ENCODE measurements at places on chromosomes 3 and 15.

DNA sequence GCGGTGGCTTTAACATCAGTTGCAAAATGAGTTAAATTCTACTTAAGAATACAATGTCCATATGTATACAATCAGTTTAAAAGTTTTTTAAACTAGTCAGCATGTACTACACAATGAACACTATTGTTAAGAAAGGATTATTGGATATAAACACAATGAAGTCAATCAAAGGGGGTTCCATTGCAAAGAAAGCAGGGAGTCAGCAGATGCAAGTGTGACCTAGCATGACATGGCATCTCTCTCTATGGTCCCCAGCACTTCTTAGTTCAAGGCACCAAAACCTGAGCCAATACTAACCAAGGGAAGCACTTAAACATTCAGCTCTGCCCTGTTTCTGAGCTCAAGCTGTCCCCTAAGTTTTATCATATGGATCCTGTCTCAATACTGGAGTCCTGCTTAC is 17.0 kb downstream of the KLHL6 start:
- no peak for DNase-seq

- no peak for DNase-seq
Measured at GRCh38 chr3:7696320-7696719, 805.3 kb upstream of the LMCD1 start.

DNA sequence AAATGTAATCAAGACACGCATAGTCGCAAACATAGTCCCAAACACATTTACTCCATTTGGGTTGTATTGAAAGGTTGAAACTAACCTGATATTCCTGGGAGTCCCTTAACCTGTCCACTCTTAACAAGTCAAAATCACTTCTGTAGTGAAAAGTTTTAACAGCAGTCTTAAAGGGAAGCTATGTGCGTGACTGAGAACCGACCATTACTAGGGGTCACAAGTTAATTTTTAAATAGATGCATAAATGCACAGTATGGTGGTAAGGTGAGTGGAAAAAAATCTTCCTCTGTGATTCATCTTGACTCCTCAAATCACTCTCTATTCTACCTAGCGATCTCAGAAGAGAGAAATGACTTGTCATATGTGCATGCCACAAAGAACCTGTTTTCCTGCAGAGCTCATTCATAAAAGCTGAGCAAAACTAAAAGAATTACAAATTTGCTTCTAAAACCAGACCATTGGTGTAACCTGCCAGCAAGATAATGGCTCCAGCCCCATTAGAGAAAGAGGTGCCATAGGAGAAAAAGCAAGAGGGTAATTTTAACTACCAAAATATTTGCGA is 4.8 kb downstream of the GPR15 start:
- DNase-seq, result no peak

- no peak for DNase-seq
Measured at GRCh38 chr3:183208260-183208659, 44.8 kb upstream of the B3GNT5 start.

- DNase-seq, result no peak
Measured at GRCh38 chr3:155377847-155378246, 84.4 kb upstream of the STRIT1 start.

- no peak for DNase-seq
Measured at GRCh38 chr15:99095626-99096025, 9.3 kb upstream of the SYNM start.

- DNase-seq, result no peak
Measured at GRCh38 chr3:13619661-13620230, 70.8 kb downstream of the FBLN2 start.

DNA sequence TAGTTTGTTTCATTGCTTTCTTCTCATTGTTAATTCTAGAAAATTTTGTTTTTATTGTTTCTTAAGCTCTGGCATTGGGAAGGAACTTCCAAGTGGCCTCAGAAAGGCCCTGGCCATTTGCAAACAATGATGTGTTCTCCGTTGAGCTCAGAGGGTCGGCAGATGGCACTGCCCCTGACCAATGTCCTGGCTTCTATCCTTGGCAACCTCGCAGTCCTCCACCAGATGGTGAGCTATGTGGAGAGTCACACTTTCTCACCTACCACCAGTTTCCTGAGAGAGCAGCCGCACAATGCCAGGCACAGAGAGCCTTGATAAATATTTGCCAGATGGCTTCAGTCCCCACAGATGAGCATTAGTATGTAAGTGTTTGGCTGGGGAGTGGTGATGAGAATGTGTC is 343.7 kb downstream of the EPHB1 start:
- DNase-seq, result no peak

- no peak for DNase-seq
Measured at GRCh38 chr15:85688711-85689110, 106.0 kb downstream of the KLHL25 start.

DNA sequence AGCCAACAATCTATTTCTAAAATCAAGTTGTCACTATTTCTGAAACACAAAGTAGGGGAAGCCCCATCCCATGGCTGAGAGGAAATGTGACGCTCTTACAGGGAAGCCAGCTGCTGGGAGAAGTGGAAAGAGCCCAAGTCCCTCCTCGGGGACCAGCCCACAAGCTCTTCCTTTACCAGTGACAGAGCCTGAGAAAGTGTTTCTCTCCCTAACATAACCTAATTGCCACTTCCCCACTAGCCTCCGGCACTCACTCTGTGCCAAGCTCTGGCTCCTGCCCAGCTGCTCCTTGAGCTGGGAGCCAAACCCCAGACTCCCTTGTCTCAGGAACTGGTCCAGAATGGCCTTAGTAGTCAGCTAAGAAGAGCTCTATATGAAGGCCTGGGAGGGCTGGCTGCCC is 42.9 kb downstream of the TNFAIP8L3 start:
- DNase-seq, result no peak

- DNase-seq, result no peak
Measured at GRCh38 chr3:69458803-69459365, 73.0 kb upstream of the FRMD4B start.

- no peak for DNase-seq
Measured at GRCh38 chr3:170656284-170656683, 70.4 kb upstream of the SLC7A14 start.

DNA sequence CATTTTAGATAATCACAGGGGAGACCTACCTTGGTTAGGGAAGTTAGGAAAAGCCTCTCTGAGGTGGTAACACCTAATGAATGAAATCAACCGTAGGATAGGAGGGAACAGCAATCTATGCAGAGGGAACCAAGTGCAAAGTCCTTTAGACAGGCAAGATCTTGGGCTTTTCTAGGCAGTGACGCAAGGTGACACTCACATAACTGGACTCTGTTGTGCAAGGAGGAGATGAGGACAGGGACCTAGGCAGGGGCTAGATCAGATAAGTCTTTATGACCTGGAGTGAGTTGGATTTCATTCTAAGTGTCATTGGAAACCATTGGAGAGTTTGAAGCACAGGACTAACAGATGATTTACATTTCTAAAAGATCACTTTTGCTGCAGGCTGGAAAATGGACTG is 4.6 kb upstream of the LMOD3 start:
- no peak for DNase-seq

DNA sequence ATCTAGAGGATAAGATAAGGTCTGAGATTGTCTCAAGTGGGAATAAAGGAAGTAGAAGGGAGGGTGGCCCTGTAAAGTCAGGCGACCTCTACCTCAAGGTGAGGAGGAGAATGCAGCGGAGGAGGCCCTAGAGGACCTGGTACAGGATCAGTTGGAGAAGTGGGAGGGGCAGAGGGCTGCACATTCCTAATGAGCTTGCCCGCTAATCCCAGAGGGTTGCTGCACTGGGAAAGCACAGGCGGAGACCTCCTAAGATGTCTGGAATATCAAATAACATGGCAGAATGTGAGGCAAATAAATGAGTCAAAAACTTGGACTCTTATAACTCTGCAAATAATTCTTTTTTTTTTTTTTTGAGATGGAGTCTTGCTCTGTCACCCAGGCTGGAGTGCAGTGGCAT is 30.2 kb upstream of the VPS8 start:
- no peak for DNase-seq

GRCh38 chr3:197023998-197024651 is 5.5 kb downstream of the MELTF start:
- no peak for DNase-seq

DNA sequence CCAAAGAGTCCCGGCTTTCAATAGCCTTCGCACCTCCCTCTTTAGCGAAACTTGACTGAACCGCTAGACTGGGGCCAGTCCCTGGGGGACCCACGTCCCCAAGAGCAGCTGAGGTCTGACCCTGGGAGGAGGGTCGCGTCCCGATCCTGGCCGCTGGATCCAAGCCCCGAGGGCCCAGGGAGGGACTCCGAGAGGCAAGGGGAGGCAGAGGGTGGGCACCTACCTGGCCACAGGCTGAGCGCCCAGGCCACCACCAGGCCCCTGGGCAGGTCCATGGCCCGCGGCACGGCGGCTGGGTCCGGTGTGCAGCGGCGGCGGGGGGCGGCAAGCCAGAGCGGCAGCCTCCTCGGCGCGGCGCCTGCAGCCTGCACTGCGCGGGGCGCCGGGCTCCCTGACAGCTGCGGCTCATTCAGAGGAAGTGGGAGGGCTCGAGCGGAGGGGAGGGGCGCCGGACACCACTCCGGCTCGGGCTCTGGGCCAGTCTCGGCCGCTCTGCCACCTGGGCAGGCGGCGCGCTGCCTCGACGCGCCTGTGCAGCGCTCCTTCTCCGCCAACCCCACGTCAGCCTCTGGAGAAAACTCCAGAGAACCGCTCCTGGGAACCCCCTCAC is at the start of gene ITGA11:
ITGA11 (minus strand) TSS at position 372 of the 610 bp plus-strand sequence; CDS start at position 275, 97 bp downstream.
- no peak for DNase-seq

DNA sequence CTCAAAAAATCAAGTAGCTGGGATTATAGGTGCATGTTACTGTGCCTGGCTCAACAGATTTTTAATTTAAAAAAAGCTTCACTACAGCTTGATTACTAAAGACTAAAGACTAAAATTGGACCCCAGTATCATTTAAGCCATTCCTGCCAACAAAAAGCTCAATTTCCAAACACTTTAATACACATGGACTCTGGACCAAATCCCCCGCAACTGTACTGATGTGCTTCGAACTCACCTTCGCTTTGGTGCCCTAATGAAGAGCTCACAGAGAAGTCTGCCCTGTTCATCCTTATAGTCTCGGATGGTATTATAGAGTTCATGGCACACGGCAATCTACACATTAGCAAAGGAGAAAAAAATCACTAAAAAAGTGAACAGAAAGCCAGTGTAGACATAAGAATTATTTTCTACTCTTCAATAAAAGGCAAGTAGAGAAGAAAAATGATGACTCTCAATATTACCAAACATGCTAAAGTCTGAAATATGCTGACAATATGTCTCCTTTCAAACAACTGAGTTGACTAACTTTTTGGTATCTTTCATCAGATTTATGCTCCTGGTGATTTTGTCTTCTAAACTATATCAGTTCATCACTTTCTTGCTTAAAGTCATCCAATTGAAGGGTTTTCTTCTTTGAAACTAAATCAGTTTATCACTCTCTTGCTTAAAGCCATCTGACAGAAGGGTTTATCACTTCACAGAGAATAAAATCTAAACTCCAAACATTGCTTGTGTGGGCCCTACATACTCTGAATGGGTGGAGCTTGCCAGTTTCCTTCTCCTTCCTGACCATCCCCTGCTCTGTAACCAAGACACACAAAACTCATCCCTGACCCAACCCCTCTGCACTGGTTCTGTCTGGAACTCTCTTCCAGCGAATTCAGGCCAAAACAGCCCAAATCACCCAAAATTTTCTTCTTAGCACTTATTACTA is 7.2 kb downstream of the PBRM1 start:
- DNase-seq, result no peak

DNA sequence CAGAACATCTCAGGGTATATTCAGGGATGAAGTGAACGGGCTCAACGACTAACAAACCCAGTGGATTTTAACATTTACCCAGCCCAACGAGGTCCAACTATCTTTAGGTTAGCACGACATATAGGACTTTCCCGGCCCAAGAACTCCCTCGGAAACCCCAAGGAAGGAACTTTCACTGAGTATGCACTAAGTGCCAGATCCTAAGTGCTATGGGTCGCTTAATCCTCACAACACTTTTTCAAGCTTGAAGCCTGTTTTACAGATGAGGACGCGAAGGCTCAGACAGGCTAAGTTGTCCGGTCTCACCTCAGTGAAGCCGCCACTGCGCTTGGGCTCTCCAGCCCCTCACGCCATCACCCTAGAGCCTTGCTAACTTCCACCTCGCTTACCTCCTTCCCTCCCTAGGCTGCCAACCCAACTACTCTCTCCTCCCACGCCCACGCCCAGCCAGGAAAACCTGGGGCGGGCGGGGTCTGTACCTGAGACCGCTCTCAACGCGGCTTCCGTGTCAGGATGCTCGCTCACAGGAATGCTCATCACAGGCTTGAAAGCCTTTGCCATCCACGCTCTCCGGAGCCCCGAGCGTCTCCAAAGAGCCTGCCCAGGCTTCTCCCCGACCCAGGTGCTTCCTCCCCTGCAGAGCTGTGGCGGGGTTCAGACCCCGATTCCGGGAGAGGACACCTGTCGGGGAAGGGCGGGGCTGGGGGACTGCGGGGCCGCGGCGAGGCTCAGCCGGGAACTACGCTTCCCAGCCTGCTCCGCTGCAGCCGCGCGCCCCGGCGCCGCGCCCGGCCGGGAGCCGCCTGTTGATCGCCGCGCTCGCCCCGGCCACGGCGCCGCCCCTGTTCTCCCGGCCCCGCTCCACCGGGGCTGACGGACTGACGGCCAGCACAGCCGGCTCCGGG is at the start of gene TMOD2:
TMOD2 (plus strand) TSS at position 806 of the 905 bp plus-strand sequence. CDS start 14,845 bp downstream, outside the sequence.
- DNase-seq, result peak; percentile 54

DNA sequence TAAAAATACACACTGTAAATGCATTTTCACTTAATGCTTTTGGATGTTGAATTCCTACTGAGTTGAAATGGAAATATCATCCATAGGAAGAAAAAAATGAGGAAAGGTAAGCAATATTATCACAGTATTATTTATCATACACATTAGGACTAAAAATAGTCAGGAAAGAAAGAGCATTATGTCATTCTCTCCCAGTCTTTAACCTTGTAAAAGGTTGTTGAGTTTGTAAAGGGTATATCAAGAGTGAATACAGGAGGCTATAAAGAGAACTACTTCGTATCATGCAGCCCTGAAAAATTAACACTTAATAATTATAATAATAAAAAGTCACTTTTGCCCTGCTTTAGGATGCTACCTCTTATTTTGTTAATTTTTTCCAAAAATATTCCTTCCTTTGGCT is 395.8 kb downstream of the FOXP1 start:
- DNase-seq, result no peak

DNA sequence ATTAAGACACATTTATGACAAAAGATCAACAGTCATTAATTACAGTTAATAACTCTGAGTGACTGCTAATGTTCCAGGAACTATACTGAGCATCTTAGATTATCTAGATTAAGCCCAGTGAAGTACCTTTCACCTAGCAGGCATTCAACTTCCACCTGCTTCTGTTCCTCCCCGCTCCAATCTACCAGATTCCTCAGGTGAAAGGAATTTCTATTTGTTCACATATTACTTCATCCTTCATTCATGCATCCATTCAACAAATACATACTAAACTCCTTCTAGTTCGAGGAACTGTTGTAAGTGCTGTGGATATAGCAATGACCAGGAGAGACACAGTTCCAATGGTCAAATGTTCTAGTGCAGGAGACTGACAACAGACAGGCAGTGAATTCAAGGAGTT is 139.3 kb downstream of the FILIP1L start:
- DNase-seq, result no peak

DNA sequence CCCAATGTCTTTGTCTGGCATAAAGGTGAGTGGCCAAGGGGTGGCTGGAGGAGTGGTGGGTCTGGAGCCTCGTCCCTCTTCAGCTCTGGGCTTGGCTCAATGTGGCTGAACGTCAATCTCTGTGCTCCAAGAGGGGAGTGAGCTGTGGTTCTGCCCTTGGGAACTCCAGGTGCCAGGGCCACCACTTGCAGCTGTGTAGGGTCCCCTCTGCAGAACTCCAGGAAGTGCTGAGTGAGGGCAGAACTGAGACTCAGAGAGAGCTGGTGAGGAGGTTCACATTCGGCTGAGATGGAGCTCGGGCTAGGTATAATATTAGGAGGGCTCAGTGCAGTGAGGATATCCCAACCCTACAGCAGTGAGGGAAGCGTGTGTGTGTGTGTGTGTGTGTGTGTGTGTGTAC is 11.6 kb downstream of the DUOX1 start:
- no peak for DNase-seq

GRCh38 chr15:37102305-37103162 is 2.2 kb upstream of the MEIS2 start:
- no peak for DNase-seq

All from CD8-positive, alpha-beta memory T cell (primary cell).